CD4-positive, alpha-beta T cell treated with Interleukin-6 at 100 ng/mL for 8 hours (primary cell): ENCODE measurements at places on chromosomes 3 and 15.

DNA sequence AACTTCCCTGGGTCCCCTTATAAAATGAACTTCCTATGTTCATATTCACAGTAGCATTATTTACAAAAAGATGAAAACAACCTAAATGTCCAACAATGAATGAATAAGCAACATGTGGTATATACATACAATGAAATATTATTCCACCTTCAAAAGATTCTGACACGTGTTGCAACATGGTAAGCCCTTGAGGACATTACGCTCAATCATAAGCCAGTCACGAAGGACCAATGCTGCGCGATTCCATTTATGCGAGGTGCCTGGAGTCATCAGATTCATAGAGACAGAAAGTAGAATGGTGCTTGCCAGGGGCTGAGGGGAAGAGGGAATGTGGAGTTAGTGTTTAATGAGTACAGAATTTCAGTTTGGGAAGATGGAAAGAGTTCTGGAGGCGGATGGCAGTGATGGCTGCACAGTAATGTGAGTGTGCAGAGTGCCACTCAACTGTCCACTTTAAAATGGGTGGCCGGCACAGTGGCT lies 88.8 kb upstream of the ALDH1A3 start:
- no peak for DNase-seq

DNA sequence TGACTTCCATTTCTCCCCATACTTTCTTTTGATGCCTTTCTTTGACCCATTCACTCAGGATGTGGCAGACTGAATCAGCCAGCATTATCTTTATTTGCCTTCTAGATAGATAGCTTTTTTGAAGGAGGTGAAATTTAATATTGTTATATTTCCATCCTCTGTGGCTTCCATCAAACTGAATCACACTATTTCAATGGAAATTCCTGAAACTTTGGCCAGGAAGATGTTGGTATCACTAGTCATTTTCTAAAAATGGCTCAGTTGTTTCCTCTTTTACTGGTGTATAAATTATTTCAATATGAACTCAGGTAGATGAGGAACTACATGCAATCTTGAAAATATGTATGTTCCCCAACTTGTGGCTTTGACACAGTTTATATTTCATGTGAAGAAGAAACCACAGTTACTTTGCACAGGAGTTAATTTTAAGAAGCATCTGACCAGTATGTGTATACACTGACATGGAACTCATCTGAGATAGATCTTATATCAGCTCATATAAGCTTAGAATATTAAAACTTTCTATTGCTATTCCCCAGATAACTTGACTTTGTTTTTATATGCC lies 248.3 kb downstream of the CGGBP1 start:
- DNase-seq = no peak

- no peak for DNase-seq
These were observed 129.8 kb downstream of the NR1I2 start for GRCh38 chr3:119911748-119912147.

DNA sequence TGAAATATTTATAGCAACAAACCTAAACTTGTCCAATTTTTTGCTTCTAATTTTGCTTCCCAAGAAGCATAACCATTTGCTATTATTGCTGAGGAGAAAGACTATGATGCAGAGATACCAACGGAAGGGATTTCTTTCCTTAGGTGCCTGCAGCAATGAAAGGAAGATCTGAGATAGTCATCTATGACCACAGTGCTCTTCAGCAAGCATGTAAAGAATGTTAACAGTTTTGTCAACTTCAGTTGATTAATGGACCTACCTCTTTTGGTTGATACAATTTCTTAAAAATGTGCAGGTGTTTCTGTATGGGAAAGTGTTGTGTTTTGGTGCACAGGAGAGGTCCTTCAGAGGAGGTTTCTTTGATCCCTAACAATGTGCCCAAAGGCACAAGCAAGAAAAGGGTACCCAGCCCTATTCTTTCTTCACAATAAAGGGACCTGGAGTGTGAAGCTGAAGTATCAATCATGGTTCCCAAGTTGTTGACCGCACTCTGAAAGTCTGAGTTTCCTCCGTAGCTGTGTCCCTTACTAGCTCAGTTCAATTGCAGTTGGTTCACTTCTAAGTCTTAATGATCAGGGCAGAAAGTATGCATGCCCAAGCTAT lies 307.7 kb upstream of the KCNH8 start:
- DNase-seq = no peak

- no peak for DNase-seq
These were observed 281.3 kb upstream of the TTC14 start for GRCh38 chr3:180320631-180321030.

- no peak for DNase-seq
These were observed 10.5 kb downstream of the DCUN1D1 start for GRCh38 chr3:182969853-182970252.

DNA sequence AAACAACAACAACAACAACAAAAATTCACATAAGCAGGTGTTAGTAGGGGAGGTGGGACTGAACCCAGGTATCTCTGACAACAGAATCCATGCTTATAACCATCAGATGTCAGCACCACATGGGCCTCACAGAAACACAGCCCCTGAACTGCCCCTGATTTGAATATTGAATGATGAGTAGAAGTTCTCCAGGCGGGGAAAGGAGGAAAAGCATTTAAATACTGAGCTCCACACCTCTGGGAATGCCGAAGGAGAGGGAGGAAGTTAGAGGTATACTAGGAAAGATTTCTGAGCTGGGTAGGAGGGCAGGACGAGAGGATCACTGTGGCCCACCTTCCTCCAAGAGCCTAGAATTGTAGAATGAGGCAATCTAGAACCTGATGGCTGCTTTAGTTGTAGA lies 31.9 kb upstream of the EIF4A2 start:
- no peak for DNase-seq

DNA sequence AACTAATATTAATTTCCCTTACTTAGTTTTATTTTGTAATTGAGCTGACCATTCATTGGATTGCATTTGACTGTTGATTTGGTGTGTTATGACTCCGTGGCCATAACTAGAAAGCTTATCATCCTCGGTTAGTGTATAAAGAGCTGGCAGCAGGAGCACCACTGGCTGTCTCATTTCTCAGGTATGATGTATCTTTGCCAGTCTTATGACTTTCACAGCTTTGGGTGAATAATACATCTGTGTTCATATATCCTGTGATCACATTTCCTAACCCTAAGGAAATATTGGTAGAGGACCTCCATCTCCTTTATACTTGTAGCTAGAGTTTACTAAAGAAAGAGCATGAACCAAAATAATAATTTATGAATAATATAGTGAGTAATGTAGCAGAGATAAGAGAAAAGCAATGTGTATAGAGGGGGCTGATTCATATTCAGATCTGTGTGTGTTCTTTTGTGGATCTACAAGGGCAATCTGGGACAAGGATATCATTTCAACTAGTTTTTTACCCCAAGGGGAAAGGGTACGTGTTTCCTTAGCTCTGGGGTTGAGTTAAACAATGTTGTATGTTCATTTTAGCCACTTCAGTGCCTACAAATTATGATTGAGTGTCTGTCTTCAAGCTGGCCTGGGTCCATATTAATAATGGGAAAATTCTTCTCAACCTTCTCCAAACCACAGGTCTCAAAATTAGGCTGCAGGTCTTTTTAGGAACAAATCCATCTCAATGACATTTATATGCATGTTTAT lies 901.7 kb downstream of the NTRK3 start:
- DNase-seq = no peak
